ENCODE measurements at places on chromosomes 11 and 22.
A peak's percentile ranks its signal among the peaks of the same experiment; 100 is the strongest.

GRCh38 chr11:65536412-65537295 lies 11.8 kb downstream of the SCYL1 start:
- no peak for DNase-seq

GRCh38 chr22:20658433-20659222 lies 115.3 kb upstream of the SERPIND1 start:
- DNase-seq: no peak

GRCh38 chr11:72706579-72706978 lies 32.4 kb upstream of the PDE2A start:
- DNase-seq: no peak

DNA sequence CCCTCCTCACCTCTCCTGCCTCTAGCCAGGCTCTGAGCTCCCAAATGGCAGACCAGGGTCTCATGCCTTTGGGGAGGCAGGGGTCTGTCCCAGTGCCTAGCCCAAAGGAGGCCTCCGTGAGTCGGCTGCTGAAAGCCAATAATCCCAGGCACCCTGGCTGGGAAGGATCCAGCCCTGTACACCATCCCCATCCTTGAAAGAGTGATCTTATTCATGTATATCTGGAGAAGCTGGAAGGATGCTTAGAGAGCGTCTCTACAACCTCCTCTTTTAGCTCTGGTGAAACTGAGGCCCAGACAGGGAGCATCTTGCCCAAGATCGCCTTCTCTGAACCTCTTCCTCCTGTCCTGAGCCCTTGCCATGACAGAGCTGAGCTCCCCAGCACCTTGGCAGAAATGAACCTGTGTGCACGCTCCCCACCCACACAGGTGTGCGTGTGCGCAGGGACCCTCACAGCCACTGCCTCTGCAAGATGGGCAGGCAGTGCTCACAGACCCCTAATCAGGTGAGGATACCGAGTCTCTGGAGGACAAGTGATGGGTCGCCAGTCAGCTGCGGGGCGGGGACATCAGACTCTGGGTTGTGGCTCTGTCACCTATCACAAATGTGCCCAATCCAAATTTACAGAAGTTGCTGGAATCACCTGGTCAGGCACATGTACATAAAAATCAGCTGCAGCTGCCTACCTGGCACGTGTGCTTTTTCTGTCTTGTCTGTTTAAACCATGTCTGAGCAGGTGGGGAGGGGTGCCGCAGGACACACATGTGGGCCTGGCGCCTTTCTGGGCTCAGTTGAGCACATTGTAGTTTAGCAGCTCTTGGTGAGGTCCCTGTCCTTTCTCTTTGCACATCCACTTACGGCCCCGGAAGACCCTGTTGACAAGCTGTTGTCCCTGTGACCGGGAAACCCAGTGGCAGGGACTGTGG lies 49.3 kb upstream of the WNT7B start:
- no peak for DNase-seq

- no peak for DNase-seq
These were observed 35.2 kb downstream of the KCNJ4 start for GRCh38 chr22:38419858-38420160.

GRCh38 chr11:119572481-119573424 lies 149.8 kb upstream of the THY1 start:
- no peak for DNase-seq

DNA sequence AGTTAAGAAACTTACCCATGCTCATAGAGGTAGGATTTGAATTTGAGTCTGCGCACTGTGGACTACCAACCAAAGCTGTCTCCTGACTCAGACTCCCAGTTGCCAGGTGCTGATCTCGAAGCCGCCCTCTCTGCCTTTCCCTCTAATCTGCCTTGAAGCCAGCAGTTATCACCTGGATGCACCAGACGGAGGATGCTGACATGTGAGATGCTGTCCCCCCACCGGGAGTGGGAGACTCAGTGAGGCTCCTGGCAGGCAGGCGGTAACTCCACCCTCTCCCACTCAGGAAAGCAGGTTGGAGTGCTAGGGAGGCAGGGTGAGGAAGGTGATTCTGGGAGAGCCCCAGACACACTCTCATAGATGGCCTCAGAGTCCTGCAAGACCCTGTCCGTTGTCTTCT lies 40.4 kb downstream of the KIAA1671 start:
- no peak for DNase-seq

DNA sequence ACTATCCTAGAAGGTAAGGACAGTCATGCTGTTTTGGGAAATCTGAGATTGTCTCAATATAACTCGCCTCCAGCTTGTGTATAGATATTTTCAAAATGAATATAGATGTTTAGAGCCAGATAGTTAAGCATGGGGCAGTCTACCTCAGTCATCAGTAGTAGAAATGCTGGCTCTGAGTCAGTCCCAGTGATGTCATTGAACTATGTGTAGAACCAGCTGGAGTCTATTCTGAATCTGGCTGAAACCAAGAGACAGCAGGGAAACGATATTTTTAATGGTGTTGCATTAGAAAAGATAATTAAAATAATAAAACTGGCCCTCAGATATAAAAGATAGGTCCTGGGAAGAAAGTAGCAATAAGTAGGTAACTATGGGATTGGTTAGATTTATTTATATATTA lies 25.9 kb downstream of the PIWIL4 start:
- DNase-seq: no peak

GRCh38 chr22:20283674-20284066 lies 15.6 kb upstream of the RTN4R start:
- DNase-seq: peak; percentile 60

DNA sequence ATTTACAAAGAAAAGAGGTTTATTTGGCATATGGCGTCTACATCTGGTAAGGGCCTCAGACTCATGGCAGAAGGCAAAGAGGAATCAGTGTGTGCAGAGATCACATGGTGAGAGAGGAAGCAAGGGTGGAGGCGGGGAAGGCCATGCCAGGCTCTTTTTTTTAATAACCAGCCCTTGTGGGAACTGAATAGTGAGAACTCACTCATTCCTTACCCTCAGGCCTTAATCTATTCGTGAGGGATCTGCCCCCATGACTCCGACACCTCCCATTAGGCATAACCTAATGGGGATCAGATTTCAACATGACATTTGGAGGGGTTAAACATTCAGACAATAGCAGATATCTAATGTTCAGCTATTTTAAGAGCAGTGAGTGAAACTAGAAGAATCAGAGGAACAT lies 55.7 kb downstream of the ATM start:
- peak; percentile 54 for DNase-seq

DNA sequence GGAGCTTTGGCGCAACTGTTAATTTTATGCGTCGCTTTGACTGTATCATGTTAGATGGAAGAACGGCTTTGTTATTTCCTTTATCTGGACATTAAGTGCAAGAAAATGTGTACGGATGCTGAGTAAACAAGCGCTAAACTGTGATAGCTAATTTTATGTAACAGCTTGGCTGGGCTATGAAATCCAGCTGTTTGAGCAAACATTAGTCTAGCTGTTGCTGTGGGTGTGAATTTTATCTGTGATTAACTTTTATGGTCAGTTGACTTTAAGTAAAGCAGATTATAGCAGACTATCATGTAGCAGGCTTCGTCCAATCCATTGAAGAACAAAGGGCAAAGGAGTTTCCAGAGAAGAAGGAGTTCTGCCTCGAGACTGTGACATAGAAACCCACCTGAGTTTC lies 14.0 kb downstream of the OR8A1 start:
- DNase-seq: no peak

- no peak for DNase-seq
These were observed 49.4 kb upstream of the ARHGAP42 start for GRCh38 chr11:100637706-100638105.

- DNase-seq: no peak
These were observed at the start of gene BACE1-AS for GRCh38 chr11:117290809-117291396. TSS of gene BACE1-AS (plus strand) at chr11:117291346.

DNA sequence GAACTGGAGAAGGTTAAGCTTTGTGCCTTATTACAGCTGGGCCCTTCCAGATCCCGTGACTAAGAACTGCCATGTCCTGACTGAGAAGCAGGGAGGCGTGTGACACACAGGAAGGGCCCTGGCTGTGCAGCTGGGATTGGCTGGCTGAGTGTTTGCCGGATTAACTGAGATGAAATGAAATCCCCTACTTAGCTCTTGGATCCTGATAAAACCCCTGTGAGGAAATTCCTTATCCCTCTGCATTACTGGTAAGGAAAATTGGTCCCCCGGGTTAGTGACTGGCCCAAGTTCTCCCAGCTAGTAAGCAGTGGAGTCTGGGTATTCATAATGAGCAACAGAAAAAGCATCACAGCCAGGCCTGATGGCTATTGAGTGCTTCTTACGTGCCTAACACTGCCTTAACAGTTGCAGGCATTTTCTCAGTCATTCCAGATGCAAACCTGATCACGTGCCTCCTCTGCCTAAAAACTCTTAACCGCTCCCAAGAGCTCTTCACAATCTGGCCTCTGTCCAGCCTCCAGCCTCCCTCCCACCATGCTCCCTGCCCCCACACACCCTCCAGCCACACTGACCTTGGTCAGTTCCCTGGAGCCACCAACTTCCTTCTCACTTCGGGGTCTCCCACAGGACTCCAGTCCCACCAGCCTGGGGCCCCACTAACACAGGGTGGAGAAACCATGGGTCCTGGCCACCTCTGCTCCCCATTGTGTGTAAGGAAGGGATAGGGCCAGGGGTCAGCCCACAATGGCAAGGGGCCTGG lies 37.8 kb downstream of the ARRB1 start:
- DNase-seq: peak; percentile 92

DNA sequence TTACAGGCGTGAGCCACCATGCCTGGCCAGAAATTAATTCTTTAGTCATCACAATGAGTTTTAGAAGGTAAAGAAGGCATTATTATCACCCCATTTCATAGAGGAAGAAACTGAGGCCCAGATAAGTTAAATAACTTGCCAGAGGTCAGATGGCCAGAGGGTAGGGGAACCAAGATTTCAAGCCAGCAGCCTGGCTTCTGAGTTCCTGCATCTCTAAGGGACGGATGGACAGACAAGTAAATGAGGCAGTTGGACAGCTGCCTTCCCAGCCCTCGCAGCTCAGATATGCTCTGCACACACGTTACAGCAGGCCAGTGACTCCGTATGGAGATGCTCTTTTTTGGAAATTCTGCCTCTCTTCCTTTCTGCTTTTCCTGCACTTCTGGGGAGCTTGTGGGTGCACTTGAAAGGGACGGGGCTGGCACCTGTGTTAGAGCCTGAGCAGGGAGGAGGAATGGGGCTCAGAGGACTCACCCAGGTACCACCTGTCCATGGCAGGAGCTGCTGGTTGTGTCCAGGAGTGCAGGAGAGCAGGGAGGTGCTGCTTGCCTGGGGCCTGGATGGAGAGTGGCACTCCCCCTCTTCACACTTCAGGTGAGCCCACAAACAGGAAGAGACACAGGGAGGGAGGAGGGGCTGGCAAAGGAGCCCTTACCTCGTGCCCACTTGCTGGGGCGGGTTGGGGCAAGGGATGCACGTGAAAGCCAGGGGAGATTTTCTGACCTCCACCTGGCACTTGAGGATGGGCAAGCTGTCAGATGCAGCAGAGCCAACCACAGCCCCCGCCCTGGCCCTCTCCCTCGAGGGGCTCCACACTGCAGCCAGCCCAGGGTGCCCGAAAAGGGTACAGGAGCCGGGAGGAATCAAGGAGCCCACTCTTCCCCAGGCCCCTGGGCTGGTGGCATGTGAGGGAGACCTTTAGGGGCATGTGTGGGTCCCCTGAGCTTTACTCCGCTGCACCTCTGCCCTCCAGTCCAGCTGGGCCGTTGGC lies 3.3 kb upstream of the FXYD2 start:
- DNase-seq: no peak

GRCh38 chr11:59641156-59641555 lies 25.6 kb upstream of the OSBP start:
- no peak for DNase-seq

- no peak for DNase-seq
These were observed 59.2 kb upstream of the RTL6 start for GRCh38 chr22:44557064-44557748.

GRCh38 chr11:119115484-119116234 lies 5.7 kb upstream of the HINFP start:
- no peak for DNase-seq

GRCh38 chr11:106961048-106961447 lies 57.2 kb downstream of the GUCY1A2 start:
- DNase-seq: no peak

DNA sequence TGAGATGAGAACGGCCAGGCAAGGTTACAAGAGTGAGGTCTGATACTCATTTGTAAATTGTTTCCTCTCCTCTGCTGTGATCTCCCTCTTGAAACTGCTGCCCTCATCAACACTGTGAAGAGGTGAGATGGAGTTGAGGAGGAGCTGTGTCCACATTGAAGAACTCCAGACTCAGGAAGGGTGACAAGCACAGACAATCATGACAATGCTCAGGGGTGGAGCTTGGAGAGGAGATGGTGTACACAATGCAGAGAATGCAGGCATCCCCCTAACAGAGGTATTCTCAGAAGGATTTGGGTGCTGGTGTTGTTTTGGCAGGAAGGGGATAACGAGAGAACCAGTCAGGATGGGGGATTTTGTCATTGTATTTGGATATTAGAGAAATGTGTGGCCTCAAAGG lies 21.5 kb upstream of the MMP7 start:
- no peak for DNase-seq

- no peak for DNase-seq
These were observed 64.5 kb upstream of the NECTIN1 start for GRCh38 chr11:119793335-119793984.

DNA sequence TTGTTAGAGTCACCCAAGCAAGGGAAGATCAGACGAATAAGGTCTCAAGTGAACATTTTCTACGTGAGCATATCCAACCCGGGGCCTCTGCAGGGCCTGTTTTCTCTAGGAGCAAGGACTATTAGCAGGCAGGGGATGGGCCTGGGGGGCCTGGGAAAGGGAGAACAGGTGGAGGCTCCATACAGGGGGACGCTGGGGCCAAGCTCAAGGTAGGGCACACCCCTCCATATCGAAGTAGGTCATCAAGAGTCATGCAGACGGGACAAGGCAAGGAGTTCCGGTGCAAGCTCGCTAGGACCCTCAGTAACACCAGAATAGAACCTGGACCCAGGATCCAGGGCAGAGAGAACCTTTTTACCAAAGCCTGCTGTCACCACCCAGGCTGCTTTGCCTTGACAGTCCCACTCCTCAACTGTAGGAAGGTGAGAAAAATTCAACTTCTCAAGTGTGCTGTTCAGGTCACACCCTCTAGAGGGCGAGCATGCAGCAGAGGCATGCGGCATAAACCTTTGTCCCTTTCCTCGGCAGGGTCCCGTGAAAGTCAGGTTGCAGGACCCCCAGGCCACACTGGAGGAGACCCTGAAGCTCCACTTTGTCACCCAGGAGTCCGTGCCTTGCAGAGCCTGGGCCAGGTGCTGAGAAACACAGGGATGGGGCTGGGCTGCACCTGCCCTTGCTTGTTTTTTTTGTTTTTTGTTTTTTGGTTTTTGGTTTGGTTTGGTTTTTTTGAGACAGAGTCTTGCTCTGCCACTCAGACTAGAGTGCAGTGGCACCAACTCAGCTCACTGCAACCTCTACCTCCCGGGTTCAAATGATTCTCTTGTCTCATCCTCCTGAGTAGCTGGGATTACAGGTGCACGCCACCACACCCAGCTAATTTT lies 8.6 kb upstream of the APOBEC3B start:
- peak; percentile 66 for DNase-seq

- DNase-seq: peak; percentile 88
These were observed at the start of gene HTR3A for GRCh38 chr11:113974741-113975470. TSS of gene HTR3A (plus strand) at chr11:113975108. CDS start at chr11:113975326, 218 bp downstream.

Data from A673 (cell line).